PC-9 (cell line): ENCODE measurements at places on chromosomes 7 and 10. TPM values are rescaled to one million over a fixed set of nuclear protein-coding genes. Genes with fewer than 3 reads are reported as not detected.

AGMO gene
- not detected in 2 replicates for total RNA-seq

SFTPA2 gene
- total RNA-seq, result not detected in 2 replicates

GRCh38 chr7:47762746-47763062, 180.8 kb upstream of the TNS3 start:
- no peak for DNase-seq

- DNase-seq, result no peak
Measured at GRCh38 chr7:107322015-107322414, 147.8 kb upstream of the GPR22 start.

GRCh38 chr7:30286749-30287148, 2.4 kb downstream of the ZNRF2 start:
- DNase-seq, result no peak

- DNase-seq, result no peak
Measured at GRCh38 chr10:110912374-110912773, 6.6 kb downstream of the BBIP1 start.

GRCh38 chr7:74430961-74431466, 22.7 kb upstream of the GTF2IRD1 start:
- DNase-seq, result no peak

DNA sequence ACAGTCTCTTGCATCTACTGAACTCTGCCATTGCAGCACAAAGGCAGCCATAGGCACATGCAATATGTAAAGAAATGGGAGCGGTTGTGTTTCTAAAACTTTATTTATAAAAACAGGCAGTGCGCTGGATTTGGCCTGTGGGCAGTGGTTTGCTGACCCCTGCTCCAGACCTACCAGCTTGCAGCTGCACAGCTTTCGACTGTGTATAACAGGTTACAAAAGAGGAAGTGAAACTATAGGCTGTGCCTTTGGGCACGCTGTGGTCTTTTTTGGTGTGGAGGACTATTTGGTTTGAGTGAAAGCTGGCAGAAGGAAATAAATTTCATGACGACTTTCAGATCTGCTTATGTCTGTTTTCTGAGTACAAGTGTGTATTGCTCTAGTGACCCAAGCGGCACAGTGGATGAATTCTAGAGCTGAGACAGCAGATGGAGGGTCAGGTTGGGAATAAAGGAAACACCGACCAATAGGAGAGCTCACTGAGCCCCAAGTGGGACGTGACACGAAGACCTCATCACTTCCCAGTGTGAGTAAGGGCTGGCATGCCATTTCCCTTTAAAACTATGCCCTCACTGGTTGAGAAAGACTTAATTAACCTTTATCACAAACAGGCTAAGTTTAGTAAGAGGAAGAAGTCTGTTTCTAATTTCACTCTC, 152.7 kb downstream of the ANK3 start:
- DNase-seq, result no peak

GRCh38 chr7:137592232-137592896, 248.8 kb upstream of the PTN start:
- DNase-seq, result peak; percentile 46

DNA sequence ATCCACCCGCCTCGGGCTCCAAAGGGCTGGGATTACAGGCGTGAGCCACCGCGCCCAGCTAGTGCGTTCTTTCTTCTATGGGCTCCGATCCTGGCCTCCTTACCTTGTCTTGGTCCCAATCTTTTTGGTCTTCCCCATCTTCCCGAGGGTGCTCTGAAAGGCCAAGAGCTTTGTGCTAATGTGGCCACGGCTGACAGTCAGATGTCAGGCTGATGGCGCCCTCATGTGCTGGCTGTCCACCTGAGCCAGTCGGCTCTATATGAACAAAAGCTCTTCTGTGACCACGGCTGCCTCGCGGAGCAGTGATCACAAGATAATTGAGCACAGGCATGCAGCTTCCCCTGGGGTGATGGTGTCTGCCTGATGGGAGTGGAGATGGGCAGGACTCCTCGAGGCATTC, 11.0 kb upstream of the AHCYL2 start:
- DNase-seq, result no peak
